ENCODE measurements at places on chromosomes 5 and 9. TPM values are rescaled to one million over a fixed set of nuclear protein-coding genes. Genes with fewer than 3 reads are reported as not detected.

DNA sequence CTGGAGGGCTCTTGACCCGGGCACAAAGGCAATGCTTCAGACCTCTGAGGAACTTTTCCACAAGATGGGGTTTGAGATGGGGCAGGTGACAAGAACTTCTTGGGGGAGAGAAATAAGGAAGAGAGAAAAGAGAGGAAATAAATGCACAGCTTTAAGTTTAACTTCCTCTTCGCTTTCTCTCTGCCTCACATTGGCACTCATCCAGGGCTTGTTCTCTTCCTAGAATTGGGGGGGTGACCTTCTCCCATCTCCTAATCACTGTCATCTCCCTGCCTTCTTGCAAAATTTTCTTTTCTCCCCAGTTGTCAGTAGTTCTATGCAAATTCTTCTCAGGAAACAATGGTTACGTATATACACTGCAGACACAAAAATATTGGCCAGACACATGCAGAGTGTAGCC, 19.1 kb upstream of the ADCY2 start:
- DNase-seq = no peak
- no peaks in the 10 kb centered on the region for H3K27me3 ChIP-seq
- H3K4me3 ChIP-seq = no peak overlapping the region
- H3K36me3 ChIP-seq = no peaks in the 10 kb centered on the region
- no peaks in the 10 kb centered on the region for H3K4me1 ChIP-seq

Gene STPG3
- not detected for total RNA-seq

- H3K36me3 ChIP-seq = no peaks in the 10 kb centered on the region
- DNase-seq = no peak
- no peaks in the 10 kb centered on the region for H3K27me3 ChIP-seq
- peaks cover 8% of the 10 kb centered on the region for H3K4me1 ChIP-seq
- H3K4me3 ChIP-seq = no peak overlapping the region
Measured at GRCh38 chr5:87732875-87733768, 320.4 kb upstream of the CCNH start.

DNA sequence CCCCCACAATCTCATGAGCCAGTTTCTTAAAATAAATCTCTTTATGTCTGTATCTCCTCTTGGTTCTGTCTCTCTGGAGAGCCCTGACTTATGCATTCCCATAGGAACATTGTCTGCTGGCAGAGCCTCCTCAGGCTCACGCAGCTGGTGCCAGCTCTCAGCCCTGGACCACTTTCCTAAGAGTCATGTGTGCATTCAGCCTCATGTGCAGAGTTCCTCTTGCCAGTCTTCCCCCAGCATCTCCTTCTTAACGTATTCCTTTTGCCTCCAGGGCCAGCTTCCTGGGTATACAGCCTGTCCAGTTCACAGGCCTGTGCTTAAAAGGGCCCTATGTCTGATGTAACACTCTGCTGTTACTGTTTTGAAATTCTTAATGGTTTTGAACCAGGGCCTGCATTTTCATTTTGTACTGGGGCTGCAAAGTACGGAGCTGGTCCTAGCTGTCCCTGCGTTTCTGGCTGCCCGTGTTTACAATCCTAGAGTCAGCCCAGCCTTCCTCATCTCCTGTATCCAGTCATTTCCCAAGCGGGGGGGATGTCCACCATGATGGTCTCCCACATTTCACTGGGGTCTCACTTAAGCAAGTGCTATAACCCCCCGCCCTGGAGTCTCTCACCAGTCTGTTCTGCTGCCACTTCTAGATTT, 18.1 kb downstream of the ANKRD33B start:
- no peak overlapping the region for H3K4me3 ChIP-seq
- H3K27me3 ChIP-seq = no peaks in the 10 kb centered on the region
- DNase-seq = no peak
- peaks cover 15% of the 10 kb centered on the region for H3K4me1 ChIP-seq

- no peaks in the 10 kb centered on the region for H3K36me3 ChIP-seq
- no peak overlapping the region for H3K27ac ChIP-seq
- H3K27me3 ChIP-seq = no peaks in the 10 kb centered on the region
- H3K4me3 ChIP-seq = no peak overlapping the region
- no peak for DNase-seq
Measured at GRCh38 chr9:78898234-78898633, 601.3 kb downstream of the PSAT1 start.

DNA sequence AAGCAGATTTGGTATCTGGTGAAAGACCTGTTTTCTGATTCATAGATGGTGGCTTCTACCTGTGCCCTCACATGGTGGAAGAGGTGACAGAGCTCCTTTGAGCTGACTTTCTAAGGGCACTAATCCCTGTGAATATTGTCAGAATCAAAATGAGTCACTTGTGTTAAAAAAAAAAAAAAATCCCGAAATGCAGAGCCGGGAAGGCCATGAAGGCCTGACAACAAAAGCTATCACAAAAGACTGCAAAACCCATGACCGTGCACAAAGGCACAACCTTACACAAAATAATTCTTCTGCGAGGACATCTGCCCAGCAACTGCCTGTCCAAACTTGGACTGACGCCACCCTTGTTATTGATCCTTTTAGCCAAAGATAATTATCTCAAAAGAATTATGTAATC, 19.6 kb upstream of the UBTD2 start:
- no peaks in the 10 kb centered on the region for H3K36me3 ChIP-seq
- H3K4me3 ChIP-seq = no peak overlapping the region
- peak; percentile 22 for DNase-seq

Gene KIAA1958
- total RNA-seq = 10.5 TPM

Gene TAF11L5
- not detected for total RNA-seq

Gene CRB2
- total RNA-seq = not detected

DNA sequence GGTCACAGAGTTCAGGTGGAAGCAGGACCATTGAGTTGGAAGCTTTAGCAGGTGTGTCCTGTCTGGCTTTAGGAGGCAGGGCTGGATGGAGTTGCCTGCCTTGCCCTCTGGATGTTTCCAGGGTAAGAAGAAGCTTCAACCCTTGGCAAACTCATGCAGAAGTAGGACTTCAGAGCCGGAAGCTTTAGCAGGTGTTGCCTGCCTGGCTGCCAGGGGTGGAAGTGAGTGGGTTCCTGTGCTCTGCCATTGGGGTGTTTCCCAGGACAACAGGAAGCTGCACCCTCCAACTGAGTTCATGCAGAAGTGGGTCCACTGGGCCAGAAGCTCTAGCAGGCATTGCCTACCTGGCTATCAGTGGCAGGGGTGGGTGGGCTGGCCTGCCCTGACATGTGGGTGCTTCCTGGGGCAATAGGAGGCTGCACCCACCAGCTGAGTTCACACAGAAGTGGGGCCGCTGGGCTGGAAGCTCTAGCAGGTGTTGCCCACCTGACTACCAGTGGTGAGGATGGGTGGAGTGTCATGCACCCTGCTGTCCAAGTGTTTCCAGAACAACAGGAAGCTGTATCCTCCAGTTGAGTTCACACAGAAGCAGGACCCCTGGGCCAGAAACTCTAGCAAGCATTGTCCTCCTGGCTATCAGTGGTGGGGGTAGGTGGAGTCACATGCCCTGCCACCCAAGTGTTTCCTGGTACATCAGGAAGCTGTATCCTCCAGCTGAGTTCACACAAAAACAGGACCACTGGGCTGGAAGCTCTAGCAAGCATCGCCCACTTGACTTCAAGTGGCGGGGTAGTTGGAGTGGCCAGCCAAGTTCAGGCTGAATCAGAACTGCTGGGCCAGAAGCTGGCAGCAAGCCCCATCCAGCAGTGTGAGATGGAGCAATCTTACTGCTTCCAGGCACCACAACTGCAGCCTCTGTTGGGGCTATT, 24.6 kb downstream of the LOX start:
- no peaks in the 10 kb centered on the region for H3K36me3 ChIP-seq
- H3K27me3 ChIP-seq = no peaks in the 10 kb centered on the region
- H3K4me3 ChIP-seq = no peak overlapping the region
- no peaks in the 10 kb centered on the region for H3K4me1 ChIP-seq

DNA sequence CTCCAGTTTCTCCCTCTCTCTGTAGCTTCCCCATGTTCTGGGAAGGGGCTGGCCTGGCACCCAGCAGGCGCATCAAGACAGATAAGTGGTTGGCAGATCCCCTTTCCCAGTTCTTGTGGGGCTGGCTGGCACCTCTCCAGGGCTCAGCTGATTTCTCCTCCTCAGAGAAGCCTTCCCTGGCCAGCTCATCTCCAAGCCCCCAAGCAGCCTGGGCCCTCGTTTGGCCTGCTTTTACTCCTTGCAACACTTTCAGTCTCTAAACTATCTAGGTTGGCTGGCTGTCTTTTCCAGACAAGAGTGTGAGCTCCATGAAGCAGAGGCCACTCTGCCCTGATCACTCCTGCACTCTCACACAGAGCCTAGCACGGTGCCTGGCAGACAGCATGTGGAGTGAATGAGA, 13.5 kb downstream of the MACROH2A1 start:
- peaks cover 48% of the 10 kb centered on the region for H3K36me3 ChIP-seq
- H3K27ac ChIP-seq = peak overlapping the region; percentile 15
- H3K4me3 ChIP-seq = no peak overlapping the region
- no peaks in the 10 kb centered on the region for H3K27me3 ChIP-seq
- peaks cover 41% of the 10 kb centered on the region for H3K4me1 ChIP-seq
- no peak for DNase-seq

Data from Calu3 (cell line).